Cardiac atrium fibroblast (primary cell): ENCODE measurements at places on chromosomes 13 and 19. TPM values are rescaled to one million over a fixed set of nuclear protein-coding genes. Genes with fewer than 3 reads are reported as not detected.

Gene CD79A
- not detected in 2 replicates for total RNA-seq

Gene ZNF256
- 1.5 and 6.3 TPM in 2 replicates for total RNA-seq

Gene ZNF440
- total RNA-seq = 4.9 and 7.3 TPM in 2 replicates

Gene MYDGF
- 129 and 160 TPM in 2 replicates for total RNA-seq

Gene RXFP2
- total RNA-seq = not detected in 2 replicates

Gene CDKN2D
- total RNA-seq = 1.1 and 2.5 TPM in 2 replicates

Gene PSG6
- total RNA-seq = not detected in 2 replicates

Gene CABP5
- total RNA-seq = not detected in 2 replicates

Gene NDUFB7
- 193 and 218 TPM in 2 replicates for total RNA-seq

Gene SHANK1
- total RNA-seq = 1.1 and 2.8 TPM in 2 replicates

Gene SLC25A41
- total RNA-seq = not detected in 2 replicates

Gene CCNA1
- 4.0 and 7.5 TPM in 2 replicates for total RNA-seq

Gene STX10
- total RNA-seq = 32.9 and 62.7 TPM in 2 replicates

Gene MAG
- not detected in 2 replicates for total RNA-seq

Gene ZNF560
- total RNA-seq = under 0.01 and 2.8 TPM in 2 replicates

Gene ZNF69
- 2.3 and 4.2 TPM in 2 replicates for total RNA-seq

Gene SWSAP1
- total RNA-seq = 0.18 and 1.3 TPM in 2 replicates

Gene KCNN1
- 0.90 TPM in 1 of 2 replicates, not detected in the other for total RNA-seq

Gene PDX1
- total RNA-seq = not detected in 2 replicates

Gene ZNF175
- 3.6 and 10.7 TPM in 2 replicates for total RNA-seq

Gene KLK12
- total RNA-seq = not detected in 2 replicates

Gene PLPPR3
- total RNA-seq = 0.36 and 2.1 TPM in 2 replicates

Gene CYP4F3
- not detected in 2 replicates for total RNA-seq

Gene HSPB6
- total RNA-seq = 11.5 and 35.0 TPM in 2 replicates

Gene CATSPERD
- total RNA-seq = not detected in 2 replicates

Gene GDF15
- 18.2 and 19.8 TPM in 2 replicates for total RNA-seq

Gene ATP4A
- not detected in 2 replicates for total RNA-seq

Gene GPR4
- 2.7 and 5.2 TPM in 2 replicates for total RNA-seq

Gene ZNF135
- total RNA-seq = 2.7 and 2.9 TPM in 2 replicates

Gene COX6B1
- 513 and 712 TPM in 2 replicates for total RNA-seq

Gene DCT
- total RNA-seq = not detected in 2 replicates

Gene S1PR4
- not detected in 2 replicates for total RNA-seq
